ENCODE measurements at places on chromosomes 2 and 18.

DNA sequence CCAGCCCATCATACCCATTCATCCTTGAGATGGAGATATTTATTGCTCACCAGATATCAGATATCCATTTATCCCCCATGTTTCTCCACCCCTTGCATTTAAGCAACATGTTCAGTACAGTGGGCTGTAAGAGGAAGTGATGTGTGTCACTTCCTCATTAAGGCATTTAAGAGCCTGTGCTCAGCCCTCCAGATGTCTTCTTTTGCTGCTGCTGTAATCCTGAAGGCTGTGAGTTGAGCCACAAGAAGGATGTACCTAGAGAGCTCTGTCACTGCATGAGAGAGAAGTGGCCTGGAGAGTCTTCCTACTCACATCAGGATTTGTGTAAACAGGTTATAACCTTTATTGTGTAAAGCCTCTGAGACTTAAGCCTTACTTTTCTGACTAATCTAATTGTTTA is 151.8 kb upstream of the UNC80 start:
- DNase-seq = no peak

GRCh38 chr2:157440404-157441071 is 3.4 kb downstream of the CYTIP start:
- peak; percentile 66 for DNase-seq

DNA sequence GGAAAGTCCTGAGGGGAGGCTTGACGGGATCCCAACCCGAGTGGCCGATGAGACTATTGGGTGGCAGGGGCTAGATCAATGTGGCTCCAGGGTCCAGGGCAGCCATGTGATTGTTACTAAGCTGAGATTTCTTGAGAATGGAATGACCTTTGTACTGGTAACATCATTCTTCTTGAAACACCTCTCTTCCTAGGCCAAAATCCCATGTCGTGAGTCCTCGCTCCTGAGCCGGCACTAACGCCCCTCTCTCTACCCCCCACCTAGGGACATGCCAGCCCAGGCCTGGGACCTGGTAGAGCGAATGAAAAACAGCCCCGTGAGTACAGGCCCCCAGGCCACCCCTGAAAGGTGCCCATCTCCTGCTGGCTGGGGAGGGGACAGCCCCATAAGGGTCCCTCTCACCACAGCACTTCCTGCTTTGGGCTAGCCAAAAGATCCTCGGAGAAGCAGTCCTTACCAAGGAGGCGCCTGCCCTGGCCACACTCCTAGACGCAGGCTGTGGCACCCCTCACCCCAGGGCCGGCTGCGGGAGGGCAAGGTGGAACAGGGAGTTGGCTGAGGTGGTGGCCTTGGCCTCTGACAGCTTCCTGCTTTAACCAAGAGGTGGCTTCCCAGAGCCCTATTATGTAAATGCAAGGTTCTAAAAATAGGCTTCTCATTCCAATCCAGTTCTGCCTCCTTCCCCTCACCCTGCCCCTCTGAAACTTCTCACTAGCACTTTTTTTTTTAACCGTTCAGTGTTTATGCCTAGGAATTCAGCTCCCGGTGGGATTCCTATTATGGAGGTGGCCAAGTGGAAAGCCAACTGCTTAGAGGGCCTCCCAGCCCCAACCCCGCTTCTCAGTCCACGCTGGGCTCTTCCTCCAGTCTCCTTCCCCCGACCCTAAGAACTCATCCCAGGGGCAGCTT is 126.6 kb upstream of the PPP1CB start:
- peak; percentile 87 for DNase-seq

GRCh38 chr2:64860276-64860885 is 128.8 kb upstream of the SLC1A4 start:
- no peak for DNase-seq

- no peak for DNase-seq
These were observed 1269.8 kb upstream of the PIK3C3 start for GRCh38 chr18:40685219-40685618.

DNA sequence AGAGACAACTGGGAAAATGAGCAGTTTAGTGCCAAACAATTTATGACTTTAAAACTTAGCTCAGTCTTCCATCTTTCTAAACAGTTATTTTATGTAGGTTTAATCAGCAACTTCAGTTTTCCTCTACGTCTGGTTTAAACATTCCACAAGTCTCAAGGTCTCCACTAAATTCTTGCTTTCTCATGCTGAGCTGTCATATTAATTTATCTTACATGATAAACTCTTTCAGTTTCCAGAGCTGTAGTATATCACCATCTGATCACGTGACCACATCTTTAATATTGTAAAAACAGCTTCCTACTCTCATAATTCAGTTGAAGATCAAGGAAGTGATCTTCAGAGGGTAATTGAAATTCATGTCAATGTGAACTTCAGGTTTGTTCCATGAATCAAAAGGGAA is 158.6 kb downstream of the ZNF804A start:
- no peak for DNase-seq

DNA sequence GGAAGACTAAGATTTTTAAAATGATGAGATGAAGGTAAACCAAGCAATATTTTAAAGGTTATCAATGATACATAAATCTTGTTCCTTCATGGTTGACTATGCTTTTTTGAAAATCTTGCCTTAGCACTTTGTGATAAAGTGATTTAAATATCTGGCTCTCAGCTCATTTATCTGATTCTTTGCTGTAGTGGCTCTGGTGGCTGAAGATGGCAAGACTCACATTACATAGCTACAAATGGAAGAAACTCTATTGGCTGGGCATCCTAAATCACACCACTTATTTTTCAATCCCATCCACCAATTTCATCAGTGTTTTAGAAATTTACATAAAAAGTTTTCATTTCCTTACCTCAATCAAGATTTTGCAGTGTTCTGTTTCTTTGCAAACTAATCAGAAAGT is 16.6 kb upstream of the APCDD1 start:
- DNase-seq = no peak

DNA sequence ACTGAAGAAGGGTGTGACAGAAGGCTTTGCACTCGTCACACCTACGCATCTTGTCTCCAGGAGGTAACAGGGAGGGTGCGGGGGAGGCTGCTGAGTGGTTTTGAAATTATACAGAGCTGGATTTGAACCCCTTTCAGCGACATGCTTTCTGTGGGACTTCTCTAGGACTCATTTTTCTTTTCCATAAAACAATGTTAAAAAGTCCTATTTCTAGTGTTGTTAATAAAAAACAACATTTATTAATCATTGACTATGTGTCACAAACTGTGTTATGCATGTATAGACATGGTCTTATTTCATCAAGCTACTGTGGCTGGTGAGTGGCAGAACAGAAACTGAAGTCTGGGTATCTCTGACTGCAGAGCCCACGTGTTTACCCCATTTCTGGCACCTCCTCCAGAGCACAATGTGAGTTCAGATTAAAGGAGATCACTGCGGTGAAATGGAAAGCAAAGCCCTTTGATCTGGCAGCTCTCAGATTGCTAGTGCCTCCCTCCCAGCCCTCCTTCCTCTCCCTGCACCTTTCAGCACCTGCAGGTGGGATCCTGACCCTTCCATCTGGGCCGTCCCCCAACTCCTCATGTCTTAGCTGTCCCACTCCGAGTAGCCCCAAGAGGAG is 315.5 kb upstream of the MYT1L start:
- DNase-seq = no peak

DNA sequence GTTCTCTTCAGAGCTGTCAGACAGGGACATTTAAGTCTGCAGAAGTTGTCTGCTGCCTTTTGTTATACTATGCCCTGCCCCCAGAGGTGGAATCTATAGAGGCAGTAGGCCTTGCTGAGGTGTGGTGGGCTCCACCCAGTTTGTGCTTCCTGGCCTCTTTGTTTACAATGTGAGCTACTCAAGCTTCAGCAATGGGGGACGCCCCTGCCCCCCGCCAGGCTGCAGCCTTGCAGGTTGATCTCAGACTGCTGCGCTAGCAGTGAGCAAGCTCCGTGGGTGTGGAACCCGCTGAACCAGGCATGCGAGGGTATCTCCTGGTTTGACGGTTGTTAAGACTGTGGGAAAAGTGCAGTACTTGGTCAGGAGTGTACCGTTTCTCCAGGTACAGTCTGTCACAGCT is 24.0 kb upstream of the PAIP2B start:
- DNase-seq = no peak

GRCh38 chr2:215876937-215877238 is 136.5 kb downstream of the MREG start:
- no peak for DNase-seq

DNA sequence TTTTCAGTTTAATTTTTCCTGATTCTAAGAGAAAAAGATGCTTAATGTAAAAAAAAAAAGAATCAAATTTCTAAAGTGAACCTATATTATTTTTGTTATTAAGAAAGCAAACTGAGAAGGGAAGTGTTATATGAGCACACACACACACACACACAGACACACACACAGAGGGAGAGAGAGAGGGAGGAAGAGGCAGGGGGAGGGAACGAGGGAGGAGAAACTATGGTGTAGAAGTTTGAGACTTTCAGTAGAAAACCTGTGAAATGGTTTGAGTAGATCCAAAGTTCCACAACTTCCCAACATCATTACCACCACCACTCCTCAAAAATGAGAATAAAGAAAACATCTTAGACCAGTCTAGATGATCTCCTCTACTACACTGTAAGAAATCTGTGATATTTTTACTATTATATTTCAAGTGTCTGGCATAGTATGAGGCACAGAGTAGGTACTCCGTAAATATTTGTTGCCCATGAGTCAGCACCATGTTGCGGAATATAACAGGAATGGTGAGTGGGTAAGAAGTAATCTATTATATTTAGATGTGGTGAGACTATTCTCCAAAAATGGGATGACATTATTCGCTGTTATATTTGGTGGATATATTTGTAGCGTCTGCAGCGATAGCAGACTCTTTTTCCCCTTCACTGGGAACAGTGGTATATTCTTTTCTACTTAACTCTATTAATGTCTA is 149.4 kb upstream of the DNMT3A start:
- no peak for DNase-seq

- DNase-seq = no peak
These were observed 550.4 kb downstream of the ARHGAP15 start for GRCh38 chr2:143679617-143680016.

DNA sequence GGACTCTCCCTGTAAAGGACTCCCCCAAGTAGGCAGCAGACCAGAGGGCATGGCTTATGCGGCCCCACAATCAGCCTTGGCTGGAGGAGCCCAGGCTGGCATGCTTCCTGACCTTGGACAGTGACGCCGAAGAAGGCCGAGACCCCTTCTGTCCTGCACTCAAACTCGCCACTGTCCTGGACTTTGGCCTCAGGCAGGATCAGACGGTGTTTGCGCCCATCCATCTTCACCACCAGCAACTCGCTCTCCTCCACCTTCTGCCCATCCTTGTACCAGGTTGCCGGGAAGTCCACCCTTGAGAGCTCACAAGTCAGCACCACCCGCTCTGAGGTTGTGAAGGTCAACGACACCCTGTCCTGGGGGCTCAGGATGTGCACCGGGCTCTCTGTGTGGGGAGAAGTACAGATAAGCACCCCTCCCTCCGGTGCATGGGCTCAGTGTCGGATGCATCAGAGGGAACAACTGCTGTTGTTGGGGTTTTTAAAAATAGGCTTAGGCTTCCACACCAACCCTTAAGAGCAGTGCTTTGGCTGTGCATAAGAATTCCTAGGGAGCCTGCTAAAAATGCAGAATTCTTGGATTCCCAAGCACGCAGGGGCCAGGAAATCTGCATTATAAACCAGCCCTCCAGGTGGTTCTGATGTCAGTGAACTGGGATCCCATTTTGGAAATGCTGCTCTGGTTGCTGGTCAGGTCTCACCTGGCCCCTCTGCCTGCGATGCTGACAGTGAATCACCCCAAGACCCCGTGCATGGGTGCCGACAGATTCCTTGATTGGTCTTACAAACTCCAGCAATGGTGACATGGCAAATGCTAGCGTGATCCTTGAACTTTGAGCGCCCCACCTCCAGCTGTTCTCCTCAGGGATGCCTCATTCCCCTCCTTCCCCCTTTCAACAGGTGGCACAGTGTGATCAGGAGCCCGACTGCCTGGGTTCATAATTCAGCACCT is 5.9 kb downstream of the OBSL1 start:
- DNase-seq = no peak

GRCh38 chr2:10487081-10487740 is 39.1 kb upstream of the ODC1 start:
- DNase-seq = no peak

DNA sequence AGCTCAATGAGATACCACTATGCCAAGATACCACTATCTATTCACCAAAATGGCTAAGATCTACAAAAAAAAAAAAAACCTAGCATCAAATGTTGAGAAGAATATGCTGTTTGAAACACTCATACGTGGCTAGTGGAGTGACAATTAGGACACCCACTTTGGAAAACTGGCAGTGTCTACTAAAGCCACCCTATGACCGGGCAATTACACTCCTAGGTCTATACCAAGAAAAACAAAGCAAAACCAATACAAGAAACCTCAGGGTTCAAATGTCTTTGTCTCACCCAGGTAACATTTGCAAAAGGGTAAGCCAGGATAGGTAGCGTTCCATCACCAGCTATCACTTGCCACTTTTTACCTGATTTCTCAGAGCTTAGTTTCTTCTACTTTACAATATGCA is 123.6 kb upstream of the CAB39 start:
- DNase-seq = no peak

DNA sequence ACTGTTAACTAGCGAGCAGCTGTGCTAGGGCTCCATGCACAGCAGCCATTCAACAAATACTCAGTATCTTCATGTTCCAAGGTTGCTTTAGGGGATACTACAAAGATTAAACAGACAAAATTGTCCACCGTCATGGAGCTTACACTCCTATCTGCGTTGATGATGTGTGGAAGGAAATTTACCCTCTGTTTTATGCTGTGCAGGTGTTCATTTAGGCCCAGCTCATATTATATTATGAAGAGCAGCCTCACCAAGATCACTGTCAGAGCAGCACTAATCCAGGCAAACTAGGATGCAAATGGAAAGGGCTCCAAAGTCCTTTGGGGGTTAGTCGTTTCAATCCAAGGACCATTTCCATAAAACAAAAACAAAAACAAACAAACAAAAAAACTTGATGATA is 13.4 kb upstream of the WIPF1 start:
- no peak for DNase-seq

GRCh38 chr18:47882641-47883040 is 47.8 kb downstream of the SMAD2 start:
- no peak for DNase-seq
